D341Med (cell line): ENCODE measurements at places on chromosomes 4 and X.

DNA sequence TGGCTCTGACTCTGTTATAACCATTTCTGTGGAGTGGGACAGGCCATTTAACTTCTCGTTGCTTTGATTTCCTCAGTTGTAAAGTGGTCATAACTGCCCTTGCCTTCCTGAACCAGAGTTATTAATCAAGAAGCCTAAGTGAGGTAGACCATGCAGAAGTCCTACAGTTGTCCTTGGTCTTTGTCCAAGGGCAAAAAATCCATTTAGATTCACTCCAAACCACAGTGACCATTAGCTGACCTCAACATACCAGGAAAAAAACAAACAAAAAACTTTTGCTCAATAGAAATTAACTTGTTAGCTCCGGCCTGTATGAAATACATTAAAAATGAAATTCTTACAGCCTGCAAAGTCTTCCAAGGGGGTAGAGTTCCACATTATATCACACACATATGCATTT is 52.7 kb downstream of the TBC1D9 start:
- no peak for DNase-seq

GRCh38 chr4:53066155-53066554 is 204.0 kb downstream of the RASL11B start:
- no peak for DNase-seq

DNA sequence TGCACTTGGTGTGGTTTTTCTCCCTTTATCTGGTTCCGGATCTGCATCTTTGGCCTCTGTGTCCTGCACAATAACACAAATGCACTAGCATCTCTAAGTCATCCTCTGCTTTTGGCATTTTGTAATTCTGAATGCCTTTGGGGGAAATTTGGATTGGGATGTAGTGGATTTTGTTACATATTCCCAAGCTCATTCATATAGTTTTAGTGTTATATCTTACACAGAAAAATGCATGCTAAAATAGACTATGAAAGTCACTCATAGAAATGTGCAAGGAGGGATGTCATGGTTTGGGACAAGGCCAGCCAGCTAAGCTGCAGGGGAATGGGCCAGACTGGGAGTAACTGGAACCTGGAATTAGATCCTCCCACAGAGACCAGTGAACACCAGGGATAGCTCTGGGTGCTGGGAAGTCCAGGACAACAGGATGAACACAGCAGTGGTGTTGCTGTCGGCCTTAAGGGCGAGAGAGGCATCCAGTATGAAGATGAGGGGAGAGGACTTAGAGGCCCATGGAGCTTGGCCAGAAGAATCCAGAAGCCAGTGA is 20.1 kb downstream of the ENPP6 start:
- DNase-seq = no peak

DNA sequence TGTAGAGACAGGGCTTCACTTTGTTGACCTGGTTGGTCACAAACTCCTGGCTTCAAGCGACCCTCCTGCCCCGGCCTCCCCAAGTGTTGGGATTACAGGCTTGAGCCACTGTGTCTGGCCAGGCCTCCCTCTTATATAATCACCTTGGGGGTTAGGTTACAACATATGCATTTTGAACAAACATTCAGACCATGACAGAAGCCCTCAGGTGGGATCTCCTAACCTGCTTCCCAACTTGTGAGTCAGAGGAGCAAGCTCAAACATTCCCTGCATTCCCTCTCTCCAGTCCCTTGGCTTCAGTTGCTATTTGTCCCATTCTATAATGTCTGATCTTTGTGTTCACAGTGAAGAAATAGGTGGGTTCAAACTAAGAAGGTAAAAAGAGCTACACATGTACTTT is 76.5 kb upstream of the NRK start:
- DNase-seq = no peak

DNA sequence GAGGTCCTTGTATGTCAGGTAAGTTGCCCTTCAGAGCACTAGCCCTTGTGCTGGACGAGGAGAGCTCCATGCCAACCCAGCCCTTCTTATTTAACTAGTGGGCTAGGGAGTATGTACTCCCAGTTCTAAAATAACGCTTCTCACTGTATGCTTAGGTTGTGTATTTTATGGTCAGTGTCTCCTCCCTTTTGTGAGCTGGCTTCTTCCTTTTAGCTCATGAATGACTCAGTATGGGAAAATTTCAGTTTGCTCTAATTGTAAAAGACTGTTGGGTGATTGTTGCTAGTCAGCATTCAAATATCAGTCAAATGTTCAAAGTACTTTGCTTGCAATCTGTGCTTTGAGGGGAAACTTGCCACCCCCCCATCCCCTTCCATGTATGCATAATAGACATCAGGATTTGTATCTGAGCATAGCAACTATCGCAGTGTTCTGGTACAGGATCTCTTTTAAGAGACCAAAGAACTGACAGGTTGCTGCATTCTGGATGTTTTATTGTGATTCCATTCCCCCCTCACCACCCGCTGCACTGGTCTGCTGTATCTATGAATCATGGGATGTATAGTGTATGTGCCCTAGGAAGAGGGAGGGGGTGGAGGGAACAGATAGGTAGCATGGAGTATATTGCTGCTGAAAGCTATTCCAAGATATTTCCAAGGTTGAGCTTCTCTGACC is 34.7 kb downstream of the DLG3 start:
- DNase-seq = no peak

DNA sequence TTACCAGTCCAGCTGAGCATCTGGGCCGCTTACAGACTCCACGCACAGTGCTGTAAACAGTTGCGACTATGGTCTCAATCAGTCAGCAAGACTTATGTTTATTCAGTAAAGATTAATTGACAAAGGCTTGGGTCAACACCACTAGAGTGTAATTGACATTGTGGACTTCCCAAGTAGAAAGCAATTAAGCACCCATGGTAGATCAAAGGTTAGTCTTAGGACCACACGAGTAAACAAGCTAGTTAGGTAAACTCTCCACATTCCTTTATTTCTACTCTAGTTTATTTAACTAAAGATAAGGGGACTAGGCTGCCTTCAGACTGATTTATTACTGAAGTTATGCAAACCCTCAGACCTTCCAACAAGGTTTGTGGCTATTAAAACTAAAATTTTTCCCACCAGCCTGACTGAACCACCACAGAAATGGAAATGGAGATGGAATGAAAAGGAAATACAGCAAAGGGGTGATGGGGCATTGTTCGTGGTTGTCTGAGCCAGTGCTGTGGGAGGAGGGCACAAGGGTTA is 44.2 kb downstream of the MTHFD2L start:
- no peak for DNase-seq

- DNase-seq = no peak
Observed at GRCh38 chr4:136000246-136000645, 1532.0 kb downstream of the PCDH18 start.

DNA sequence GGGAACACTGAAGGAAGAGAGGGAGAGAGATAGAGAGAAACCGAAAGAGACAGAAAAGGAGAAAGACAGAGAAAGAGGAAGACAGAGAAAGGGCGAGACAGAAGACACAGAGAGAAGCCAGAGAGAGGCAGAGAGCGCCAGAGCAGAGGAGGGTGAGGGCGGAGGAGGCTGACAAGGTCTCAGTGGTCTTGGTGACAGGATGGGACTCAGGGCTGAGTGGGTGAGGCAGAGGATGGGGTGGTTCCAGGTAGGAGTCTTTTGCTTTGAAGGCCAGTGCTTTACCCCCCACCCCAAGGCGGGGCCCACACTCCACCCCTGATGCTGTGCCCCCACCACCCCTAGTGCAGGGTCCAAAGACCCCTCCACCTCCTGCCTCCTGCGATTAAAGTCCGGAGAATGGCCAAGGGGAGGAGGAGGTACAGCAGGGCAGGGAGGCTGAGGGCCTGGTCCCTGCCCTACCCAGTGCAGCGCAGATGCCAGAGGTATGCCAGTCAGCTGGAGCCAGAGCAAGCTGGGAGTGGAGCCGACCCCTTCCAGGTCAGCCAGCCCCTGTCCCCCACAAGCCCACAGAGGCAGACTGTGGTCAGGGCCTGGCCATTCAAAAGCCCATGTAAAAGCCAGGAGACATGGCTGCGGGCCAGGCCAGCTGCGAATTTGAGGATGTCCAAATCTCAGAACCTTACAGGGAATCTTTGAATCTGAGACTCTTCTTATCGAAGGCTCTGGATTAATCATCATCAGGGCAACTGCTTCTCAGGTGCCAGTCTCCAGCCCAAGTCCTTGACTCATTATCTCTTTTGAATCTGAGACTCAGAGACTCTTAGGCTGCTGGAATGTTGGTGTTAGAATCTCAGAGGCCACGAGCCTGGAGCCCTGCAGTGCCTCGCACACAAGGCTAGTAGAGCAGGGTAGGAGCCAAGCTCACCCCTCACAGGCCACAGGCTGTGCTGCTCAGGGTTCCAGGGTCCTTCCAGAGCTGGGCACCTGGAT is 758 bp downstream of the IQSEC2 start:
- no peak for DNase-seq

- no peak for DNase-seq
Observed at GRCh38 chr4:77155631-77156452, 1.2 kb upstream of the CCNG2 start.

DNA sequence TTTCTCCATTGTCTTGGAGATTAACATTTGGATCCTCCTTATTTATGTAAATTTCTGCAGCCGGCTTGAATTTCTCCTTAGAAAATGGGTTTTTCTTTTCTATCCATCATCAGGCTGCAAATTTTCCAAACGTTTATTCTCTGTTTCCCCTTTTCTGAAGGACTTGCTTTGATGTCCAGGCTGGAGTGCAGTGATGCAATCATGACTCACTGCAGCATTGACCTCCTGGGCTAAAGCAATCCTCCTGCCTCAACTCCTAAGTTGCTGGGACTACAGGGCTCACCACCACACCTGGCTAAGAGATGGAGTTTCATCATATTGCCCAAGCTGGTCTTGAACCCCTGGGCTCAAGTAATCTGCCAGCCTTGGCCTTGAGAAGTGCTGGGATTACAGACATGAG is 144.0 kb upstream of the ZXDB start:
- no peak for DNase-seq

- no peak for DNase-seq
Observed at GRCh38 chr4:36088542-36088941, 155.8 kb downstream of the ARAP2 start.

DNA sequence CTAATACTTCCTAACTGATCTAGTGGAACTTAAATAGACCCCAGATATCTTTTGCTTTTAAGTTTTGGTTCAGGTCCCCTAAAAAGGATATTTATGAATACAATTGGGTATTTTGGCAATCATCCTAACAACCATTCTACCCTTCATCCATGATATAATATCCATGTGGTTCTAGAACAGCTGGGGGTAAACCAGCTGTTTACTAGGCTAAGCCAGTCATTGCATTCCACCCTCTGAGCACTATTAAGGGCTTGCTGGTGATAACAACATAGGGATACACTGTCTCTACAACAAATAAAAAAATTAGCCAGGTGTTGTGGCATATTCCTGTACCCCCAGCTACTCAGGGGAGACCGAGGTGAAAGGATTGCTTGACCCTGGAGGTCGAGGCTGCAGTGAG is 54.8 kb upstream of the MAPK10 start:
- no peak for DNase-seq
